ENCODE measurements at places on chromosomes 3 and 15.

DNA sequence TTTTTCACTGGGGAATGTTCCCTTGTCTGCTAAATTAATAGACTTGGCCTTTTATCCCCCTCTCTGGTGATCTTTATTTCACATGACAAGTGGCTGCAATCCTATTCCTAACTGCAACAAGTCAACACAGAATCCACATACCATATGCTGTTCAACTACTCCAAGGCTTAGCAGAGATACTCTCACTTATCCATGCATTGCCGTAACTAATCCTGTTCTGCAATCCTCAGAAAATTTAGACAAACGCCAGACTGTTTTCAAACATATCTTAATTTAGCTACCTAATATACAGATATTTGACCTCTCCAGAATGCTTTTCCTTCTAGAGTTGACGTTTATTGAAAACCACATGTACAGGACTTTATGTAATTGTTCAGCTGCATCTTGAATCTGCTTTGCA lies 37.9 kb downstream of the EID1 start:
- DNase-seq: no peak

GRCh38 chr3:14549256-14549919 lies 9.2 kb upstream of the GRIP2 start:
- peak; percentile 19 for DNase-seq

DNA sequence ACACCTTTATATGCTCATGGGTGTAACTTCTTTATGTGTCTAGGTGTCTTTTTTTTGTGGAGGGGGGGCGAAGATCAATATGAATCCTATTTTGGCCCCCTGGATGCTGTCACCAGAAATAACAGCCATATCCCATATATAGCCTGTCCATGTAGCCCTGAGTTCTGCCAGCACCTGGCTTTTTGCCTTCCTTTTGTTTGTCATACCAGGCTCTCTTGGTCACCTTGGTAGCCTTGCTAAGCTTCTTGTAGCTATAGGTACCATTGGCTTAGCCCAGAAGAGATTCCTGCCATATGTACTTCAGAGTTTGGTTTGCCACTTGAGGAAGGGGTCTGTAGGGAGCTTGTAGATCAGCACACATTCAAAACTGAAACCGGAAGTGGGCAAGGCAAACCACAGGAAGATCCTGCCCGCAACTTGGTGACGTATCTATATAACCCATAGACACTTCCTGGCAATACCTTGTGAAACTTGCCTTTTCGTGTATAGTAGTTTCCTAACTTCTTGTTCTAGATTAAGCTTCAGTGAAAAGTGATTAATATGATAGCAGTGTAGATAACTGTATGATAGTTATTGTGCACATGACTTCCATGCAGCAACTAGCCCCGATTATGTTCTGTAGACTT lies 11.9 kb downstream of the RASA2 start:
- no peak for DNase-seq

GRCh38 chr3:111852540-111852939 lies 6.5 kb upstream of the PHLDB2 start:
- DNase-seq: no peak

DNA sequence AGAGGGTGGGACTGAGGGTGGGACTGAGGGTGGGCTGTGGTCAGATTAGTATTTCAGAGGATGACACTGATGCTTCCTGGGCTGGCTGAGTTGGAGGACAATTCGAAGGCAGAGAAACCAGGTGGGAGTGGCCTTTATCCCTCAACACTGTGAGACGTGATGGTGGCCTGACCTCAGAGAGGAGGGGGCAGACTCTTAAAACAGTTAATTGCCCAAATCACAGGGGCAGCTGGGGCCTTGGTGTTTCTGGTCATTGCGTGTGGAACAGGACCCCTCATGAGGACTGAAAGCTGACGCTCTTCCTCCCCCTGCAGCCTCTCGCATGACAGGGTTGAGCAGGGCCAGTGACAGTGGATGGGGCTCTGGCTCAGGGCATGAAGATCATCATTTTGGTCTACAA lies 18.7 kb downstream of the DNASE1L3 start:
- no peak for DNase-seq

DNA sequence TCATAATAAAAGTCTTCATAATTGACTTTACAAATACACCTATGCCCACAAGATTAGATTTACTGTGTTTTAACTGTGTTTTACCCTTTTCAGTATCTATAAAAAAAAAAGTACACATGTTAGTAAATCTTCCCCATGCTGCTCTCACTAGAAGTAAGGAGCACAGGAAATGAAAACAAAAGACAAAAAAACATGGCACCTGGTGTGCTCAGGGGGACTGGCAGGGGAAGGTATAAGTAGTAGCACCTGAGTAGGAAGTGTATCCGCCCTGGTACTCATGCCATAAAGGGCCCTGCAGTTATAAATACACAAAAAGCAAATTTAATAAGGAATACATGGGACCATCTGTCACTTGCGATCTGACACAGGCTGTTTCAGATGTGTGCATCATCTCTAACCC lies 8.9 kb upstream of the ALDH1A2 start:
- no peak for DNase-seq

GRCh38 chr3:10164546-10165393 lies at the start of gene IRAK2:
IRAK2 (plus strand) TSS chr3:10164919; CDS start chr3:10164955, 36 bp downstream.
- peak; percentile 32 for DNase-seq

DNA sequence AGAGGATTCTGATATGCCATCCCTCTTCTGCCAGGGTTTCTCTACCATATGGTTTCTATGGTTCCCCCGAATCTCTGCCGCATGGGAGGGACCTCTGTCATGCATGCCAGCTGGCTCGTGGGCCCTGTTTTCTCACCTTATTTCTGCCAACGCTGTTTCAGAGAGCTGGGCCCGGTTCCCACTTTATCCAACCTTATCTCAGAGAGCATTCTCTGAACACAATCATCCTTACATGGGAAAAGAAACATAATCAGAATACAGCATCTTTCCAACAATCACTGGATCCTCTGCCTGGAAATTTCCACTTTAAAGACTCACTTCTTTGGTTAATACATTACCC lies 234.5 kb upstream of the ZBTB20 start:
- DNase-seq: no peak

- DNase-seq: no peak
Measured at GRCh38 chr3:142318331-142318730, 92.9 kb upstream of the GK5 start.

GRCh38 chr3:126784254-126784653 lies 80.2 kb downstream of the CHCHD6 start:
- no peak for DNase-seq

DNA sequence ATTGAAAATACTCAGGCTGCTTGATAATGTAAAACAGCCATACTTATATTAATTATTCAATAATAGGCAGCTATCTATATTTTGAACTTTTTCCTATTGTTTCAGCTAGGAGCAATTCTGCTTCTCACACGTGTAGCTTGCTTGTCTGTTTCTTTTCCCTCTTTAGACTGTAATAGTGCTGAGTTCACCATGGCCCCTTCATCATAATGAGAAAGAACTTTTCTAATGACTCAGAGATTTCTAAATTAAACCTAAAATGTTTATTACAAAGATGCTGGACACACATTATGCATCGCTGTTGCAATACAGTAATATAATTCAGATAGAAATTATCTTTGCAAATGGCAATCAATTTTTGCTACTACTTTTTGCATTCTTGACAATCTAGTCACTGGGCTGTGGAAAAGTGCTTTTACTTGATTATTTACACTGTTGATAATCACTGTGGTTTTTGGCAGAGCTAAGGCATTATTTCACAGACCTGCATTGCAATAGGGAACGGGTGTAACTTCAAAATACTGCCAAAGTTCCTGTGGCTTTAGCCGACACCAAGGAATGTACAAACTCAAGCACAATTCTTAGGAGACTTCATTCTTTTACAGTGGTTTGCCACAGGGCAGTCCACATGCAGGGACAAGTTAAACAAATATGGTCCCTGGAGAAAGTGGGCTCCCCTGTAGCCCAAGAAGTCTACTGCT lies 281.0 kb upstream of the TBL1XR1 start:
- peak; percentile 32 for DNase-seq

GRCh38 chr15:58332676-58333400 lies 99.0 kb upstream of the LIPC start:
- DNase-seq: no peak

- DNase-seq: no peak
Measured at GRCh38 chr15:32889214-32889613, 171.4 kb downstream of the GREM1 start.

GRCh38 chr3:108983051-108983450 lies 29.4 kb upstream of the GUCA1C start:
- no peak for DNase-seq

DNA sequence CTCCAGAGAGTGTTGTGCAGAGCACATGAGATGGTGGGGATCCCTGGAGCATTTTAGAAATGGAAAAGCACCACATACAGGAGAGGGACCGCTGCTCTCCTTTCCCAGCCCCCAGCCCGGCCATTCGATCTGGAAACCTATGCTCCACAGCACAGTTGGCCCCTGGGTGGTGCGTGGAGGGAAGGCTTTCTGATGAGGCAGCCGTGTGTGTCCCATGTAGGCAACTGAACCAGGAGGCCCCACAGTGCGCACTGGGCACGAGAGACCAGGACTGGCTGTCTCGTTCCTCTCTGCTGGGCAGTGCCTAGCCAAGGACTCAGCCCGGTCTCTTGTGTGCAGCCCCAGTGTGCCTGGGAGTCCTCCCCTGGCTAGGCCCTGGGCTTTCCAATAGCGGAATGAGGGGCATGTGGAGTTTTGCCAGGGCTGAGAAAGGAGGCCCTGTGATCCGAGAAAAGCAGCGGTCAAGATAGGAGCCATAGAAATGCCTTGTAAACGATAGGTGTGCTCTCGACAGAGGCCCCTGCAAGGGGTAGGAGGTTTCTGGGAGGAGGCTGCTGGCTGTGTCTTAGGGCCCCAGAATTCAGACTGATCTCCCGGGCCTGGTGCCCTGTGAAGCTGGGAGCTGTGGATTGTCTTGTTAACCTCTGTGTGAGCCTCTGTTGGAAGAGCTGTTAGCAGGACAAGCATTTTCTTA lies 39.0 kb downstream of the CHDH start:
- no peak for DNase-seq

- DNase-seq: no peak
Measured at GRCh38 chr3:46236294-46237054, 5.8 kb upstream of the CCR3 start.

DNA sequence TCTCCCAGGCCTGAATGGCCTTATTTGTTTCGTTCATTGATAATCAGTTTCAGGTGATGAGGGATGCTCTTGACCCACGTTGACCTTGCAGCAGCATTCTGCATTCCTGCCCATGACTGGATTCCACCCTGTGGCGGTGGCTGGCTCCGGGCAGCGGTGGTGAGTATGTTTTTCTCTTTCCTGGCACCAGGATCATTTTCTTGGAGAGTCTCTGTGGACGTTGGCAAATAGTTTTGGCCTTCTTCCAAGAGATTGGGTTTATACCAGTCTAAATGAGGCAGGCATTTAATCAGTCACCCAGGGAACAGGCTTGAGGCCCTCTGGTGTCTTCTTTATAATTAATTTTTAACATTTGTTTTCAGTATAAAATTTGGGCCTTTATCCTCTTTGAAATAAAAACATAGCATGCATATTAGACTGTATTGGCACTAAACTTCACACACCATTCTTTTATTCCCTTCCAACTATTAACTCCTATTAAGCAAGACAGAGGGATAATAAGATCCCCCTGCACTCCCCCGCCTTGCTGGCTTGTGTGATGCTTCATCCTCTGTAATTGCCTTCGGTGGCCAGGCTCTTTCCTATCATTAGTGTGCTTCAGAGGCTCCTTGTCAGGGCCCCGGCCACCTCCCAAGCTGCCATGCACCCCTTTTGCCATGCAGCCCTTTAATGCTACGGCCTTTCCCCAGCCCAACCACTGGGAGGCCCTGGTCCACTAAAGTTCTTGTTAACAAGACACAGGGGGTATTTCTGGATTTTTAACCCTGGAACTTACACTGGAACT lies 176.2 kb upstream of the TOPAZ1 start:
- peak; percentile 76 for DNase-seq

- DNase-seq: no peak
Measured at GRCh38 chr3:124325248-124325647, 333.3 kb upstream of the ROPN1 start.

- DNase-seq: peak; percentile 48
Measured at GRCh38 chr15:51649659-51650521, 27.3 kb upstream of the DMXL2 start.

DNA sequence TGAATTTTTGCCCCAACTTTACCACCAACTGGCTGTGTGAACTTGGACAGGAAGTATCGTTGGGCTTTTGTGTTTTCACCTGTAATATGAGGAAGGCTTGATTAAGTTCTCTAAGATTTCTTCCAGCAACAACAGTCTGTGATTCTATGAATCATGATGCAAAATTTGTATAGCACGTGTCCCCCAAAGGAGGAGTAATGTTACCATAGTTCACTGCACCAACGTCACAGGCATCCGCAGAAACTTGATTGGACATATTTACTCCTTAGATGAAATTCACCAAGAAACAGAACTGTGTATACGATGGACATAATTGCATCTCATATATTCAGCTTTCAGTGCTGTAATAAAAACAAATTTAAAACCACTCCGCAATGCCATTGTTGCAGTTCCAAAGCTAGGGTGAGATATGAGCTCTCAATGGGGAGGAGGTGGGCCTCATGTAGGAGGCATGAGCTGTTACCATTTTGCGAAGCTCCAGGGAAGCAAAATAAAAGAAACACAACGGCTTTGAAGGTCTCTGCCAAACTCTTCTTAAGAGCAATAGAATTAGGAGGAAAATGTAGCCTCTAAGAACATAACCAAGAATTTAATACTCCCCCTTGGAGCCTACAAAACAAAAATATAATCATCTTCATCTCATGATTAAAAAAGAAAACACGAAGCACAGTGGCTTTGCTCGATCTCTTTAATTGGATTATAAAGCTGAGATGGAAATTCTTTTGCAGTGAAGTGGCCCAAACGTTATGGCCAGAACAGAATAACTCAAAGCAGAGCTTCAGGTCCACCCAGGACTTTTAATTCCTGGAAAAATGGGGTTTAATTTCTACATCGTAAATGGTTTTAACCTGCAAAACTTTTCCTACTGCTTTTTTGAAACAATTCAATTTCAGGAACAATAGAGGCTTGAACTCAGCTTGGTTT lies 80.7 kb downstream of the CHST2 start:
- no peak for DNase-seq

DNA sequence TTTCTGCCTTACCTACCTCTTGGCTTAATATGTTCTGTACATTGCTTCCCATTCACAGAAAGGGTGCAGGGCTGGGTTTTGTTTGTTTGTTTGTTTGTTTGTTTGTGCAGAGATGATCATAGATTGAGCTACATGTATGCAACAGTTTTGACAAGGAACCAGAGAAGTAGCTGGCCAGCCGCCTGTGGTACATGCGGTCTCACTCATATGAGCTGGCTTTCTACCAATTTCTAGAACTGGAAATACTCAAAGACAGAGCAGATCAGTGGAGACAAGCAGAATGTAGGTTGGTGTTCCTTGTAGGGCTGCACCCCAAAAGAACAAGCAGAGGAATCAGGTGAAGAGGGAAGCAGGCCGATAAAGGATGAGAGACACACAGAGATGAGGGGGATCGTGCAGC lies 502.7 kb downstream of the SOX2 start:
- DNase-seq: no peak

- DNase-seq: no peak
Measured at GRCh38 chr3:172256101-172256734, 192.0 kb downstream of the GHSR start.

DNA sequence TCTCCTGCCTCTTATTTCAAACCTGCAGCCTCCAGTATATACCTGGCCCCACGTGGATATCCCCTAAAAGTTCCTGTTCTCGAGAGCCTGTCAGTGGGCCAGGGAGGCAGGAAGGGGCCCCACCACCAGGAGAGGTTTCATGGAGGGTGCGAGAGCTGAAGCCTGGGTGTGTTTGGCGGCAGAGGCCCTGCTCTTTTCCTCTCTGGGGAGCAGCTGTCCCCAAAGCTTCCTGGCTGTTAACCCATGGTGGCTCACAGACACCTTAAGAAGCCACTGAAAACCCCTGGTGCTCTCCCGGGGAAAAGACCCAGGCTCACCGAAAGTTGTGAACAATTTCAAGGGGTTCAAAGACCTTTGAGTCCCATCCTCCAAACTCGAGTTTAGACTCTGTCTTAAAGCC lies 1.1 kb downstream of the PRRT3 start:
- no peak for DNase-seq
